Astrocyte of the spinal cord (primary cell): ENCODE measurements at places on chromosomes 13 and 19.
A peak's percentile ranks its signal among the peaks of the same experiment; 100 is the strongest.

- DNase-seq, result no peak
Measured at GRCh38 chr13:84870190-84870589, 929.0 kb downstream of the SLITRK6 start.

DNA sequence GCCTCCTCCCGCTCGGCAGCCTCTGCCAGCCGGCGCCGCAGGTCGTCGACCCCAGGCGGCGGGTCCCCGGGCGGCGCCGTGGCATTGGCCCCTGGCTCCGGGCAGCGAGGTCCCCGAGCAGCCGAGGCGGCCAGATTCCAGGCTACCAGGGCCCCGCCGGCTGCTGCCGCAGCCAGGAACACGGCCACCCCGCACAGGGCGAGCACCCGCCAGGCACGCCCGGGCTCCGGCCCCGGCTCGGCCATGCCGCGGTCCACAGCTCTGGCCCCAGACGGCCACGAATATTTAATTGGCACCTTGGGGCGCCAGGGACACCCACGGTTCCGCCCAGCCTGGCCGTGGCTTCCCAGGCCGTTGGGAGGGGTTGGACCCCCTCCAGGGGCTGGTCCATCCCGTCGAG lies at the start of gene CCDC194:
Gene CCDC194 (minus strand): TSS at position 283 of the 400 bp plus-strand sequence. CDS start 38 bp downstream, at position 245.
- no peak for DNase-seq

GRCh38 chr13:75761369-75761768 lies 125.2 kb downstream of the LMO7 start:
- no peak for DNase-seq

- DNase-seq, result no peak
Measured at GRCh38 chr13:35598790-35599369, 122.4 kb upstream of the MAB21L1 start.

GRCh38 chr13:34038541-34039068 lies 220.7 kb downstream of the RFC3 start:
- no peak for DNase-seq

GRCh38 chr13:80382576-80382975 lies 41.6 kb upstream of the SPRY2 start:
- no peak for DNase-seq

GRCh38 chr13:85216576-85216975 lies 582.6 kb downstream of the SLITRK6 start:
- DNase-seq, result no peak

DNA sequence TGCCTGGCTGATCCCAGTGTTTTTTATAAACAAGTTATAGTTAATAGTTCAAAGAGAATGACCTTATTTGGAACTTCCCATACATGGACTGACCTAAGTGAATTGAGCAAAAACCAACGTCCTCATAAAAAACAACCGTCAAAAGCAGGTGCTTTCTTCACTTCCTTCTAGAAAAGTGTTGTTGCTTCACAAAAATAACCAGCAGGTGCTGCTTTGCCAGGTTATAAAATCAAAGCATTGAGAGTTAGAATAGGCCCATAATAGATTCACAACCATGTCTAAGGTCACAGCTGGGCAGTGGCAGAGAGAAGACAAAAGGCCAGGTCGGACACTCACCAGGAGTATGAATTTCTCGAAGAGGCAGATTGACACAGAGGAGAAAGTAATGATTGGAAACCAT lies 9.5 kb downstream of the RUBCNL start:
- no peak for DNase-seq

DNA sequence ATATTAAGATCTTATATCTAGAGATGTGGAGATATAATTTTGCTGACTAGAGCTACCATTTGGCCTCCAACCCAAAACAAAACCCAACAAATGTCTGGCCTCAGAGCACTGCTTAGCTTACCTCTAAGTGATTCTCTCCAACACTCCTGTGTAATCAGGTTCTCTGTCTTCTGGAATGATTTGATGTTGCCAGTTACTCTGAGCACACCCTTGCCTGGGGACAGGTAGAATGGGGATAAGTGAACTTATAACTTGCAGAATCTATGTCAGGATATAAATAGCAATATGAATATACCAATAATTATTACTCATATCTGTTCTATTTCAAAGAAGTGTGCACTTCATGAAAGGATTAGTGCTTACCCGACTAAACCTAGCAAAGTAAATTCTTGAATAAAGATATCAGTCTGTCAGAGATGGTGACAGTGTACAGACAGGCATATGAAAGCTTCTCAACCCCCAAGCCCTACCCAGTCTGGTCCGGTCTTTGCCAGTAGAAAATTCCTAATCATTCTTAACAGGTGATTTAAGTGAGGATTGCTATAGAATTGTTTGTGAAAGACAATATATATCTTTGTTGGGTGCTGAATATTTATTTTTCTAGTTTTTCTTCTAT lies 33.0 kb downstream of the ZAR1L start:
- no peak for DNase-seq

DNA sequence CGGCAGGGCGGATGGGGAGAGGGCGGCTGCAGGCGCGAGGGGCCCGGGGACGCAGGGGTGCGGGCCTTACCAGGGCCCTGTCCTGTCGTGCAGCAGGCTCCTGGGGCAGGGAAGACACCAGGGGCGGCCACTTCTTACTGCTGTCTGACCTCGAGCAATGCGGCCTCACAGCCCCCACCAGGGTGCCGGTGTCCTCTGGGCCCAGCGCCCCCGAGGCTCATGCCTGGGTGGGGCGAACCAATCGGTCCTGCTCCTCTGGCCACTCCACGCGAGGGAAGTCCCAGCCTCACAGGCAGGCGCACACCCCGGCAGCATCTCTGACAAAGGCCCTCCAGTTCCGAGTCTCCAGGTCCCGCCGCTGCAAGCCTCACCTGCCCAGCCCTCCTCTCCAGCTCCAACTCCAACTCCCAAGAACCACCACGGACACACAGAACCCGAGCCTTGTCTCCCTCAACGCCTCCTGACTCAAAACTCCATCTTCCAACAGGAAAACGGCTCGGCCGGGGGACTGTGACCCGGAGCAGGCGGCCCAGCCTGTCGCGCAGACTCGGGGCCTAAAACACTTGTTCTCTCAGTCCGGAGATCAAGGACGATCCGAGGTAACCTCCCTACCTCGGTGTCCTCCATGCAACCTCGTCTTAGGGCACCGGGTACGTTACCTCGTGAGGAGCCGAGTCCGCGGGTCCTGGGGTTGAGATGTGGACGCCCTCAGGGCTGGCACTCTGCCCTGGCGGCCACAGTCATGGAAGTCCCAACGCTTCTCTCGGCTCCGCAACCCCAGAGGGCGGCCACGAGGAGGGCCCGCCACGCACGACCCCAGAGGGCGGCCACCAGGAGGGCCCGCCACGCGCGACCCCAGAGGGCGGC lies 6.5 kb downstream of the FGF22 start:
- no peak for DNase-seq

DNA sequence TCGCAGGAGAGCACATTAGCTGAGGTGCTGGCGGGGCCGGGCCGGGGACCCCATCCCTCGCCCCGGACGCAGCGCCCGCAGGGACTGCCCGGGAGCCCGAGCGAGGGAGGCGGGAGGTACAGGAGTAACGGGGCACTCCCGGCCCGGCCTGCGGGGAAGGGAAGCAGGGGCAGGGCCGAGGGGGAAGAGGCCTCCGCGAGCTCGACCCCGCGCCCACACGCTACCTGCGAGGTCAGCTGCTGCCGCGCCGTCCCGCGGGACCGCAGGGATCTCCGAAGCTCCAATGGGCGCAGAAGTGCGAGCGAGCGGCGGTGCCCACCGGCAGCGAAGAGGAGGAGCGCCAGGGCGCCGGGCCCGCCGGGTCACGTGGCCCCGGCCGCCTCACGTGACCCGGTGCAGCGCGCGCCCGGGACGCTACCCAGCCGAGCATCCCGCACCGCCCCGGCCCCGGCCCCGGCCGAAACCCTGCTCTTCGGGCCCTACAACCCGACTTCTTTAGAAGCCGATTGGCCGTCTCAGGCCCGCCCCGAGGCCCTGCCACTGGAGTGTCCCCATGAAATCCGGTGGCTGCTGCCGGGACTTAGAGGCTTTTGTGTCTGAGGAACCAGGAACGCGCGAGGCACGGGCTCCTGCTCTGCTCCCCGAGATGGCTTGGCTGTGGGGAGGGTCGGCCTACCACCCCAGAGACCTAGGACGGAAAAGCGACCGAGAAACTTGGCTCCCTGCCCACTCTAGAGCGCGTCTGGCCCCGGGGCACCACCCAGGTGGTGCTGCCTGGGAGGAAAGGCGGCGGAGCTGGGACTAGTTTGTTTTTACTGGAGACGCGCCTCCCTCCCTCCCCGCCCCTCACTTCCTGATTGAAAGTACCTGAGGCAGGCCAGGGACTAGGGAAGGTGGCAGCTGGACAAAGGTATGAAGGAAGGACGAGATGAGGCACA lies at the start of gene RCBTB1:
Gene RCBTB1 (minus strand): TSS at position 339 of the 938 bp plus-strand sequence. CDS start 18,279 bp downstream, outside the sequence.
- DNase-seq, result peak; percentile 53

GRCh38 chr19:35248310-35249145 lies at the start of gene LSR:
Gene LSR, plus strand, starts transcription at chr19:35249002. Its CDS starts 21 bp downstream, at chr19:35249023.
- DNase-seq, result no peak

DNA sequence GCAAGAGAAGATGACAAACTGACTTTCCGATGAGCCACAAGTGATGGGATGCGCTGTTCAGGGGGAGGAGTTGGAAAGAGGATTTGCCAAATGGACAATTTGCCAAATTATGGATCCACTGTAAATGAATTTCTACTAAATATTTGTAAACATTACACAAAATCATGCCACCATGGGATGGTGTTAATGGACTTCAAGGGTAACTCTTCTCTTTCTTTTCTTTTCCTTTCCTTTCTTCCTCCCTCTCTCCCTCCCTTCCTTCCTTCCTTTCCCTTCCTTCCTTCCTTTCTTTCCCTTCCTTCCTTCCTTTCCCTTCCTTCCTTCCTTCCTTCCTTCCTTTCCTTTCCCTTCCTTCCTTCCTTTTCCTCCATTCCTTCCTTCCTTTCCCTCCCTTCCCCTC lies 76.0 kb upstream of the PEG3 start:
- DNase-seq, result no peak
